ENCODE measurements at places on chromosomes 7 and 10.

DNA sequence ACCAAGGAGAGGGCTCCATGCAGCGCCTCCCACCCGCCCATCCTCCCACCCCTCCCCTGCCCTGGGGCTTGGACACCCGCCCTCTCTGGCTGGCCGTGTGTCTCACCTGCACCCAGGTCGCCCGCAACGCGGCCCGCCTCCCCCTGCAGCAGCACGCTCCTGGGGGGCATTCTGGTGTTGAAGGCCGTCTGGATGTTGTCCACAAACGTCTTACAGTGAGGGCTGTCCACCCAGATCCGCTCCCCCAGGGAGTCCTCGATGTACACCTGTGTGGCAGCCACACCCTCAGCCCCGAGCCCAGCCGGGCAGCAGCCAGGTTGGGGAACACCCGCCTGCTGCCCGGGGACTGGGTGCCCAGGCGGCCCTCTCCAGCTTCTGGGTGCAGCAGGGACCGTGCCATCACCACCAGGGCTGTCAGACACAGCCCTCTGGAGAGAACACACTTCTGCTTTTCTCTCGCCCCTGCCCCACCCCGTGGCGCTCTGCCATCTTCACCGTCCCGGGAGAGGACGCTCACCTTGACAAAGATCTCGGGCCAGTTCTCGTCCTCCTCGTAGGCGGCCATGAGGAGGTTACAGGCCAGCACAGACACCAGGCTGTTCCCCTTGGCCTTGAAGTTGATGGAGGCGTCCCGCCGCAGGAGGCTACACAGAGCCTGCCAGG, 4.7 kb downstream of the INTS1 start:
- DNase-seq: no peak

- DNase-seq: peak; percentile 49
These were observed 75.7 kb downstream of the IMMP2L start for GRCh38 chr7:111486472-111487142.

DNA sequence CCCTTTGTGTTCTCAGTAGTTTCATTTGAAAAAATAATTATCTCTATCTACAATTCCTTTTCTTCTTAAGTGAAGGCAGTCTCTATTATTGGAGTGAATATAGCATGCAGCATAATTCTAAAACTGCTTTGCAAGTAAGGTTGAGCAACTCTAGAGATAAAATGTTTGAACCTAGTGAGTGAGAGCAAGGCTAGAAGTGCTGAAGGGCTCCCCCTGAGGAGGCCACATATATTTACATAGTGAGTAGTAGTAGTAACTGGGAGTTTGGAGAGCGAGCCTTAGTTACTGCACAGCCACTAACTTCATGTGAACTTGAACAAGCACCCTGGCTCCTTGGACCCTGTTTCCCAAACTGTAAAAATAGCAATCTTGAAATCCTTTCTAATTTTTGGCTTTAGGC, 141.5 kb upstream of the DKK1 start:
- no peak for DNase-seq

DNA sequence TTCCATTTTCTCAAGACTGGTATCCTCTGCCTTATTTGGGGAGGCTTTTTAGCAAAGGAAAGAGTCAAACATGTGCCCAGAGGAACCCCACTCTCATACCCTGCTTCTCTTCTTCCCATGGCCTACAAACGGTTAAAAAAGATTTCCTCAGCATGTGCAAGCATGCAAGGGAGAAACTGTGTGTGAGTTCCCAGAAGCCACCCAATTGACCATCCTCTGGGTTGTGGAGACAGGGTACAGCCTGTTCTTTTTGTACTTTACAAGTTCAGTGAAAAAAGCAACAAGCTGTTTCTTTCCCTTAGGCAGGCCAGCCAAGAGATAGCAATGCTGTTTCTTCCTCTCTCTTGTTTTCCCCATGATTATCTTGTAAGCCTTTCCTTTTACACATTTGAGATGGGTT, 68.8 kb upstream of the MTPN start:
- DNase-seq: no peak

GRCh38 chr10:30576641-30577040, 52.9 kb downstream of the LYZL2 start:
- DNase-seq: no peak

DNA sequence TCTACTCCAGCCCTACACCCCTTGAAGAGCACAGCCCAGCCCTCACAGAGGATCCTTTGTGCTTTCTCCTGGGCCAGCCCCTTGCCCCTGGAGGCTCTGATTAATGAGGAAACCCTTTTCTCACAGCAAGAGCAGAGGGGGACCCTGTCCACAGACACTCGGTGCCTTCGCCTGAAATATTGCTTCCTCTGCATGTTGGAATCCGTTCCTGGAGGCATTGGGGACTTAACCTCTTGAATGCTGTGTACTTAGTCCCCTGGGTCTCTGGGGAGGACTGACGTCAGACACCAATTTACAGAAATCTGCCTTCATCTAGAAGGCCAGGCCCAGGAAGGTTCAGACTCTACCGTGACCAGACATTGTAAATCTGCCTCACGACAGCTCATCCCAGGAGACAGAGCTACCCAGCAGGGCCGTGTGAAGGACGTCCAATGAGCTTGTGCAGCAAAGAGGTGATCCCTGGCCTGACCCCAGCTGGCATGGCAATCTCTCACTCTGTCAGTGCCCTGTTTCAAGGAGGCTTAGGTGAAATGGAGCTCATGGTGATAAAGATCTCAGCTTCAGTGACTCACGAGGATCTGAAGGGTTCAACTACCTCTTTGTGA, 8.1 kb upstream of the TMEM72 start:
- no peak for DNase-seq

DNA sequence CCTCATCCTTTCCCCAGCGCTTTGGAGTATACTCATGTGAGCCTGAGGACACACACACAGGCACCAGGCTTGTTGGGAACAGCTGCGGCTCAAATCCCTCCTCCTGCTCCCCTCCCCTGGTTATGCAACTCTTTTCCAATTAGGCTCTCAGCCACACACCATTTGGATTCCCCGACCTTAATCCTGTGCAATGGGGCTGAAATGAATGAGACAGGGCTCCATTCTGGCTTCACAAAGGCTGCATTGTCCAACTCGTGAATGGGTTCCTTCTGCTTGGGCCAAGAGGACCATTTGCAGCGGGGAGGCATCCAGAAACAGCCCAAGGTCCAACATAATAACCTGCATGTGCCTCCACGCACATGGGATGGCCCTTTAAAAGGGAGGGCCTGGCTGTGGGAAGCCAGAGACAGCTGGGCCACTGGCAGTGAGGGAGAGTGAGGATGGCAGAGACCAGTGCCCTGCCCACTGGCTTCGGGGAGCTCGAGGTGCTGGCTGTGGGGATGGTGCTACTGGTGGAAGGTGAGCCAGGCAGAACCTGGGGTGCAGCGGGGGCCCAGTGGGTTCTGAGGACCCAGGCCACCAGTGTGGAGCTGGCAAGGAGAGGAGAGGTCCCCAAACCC, at the start of gene RGR:
Gene RGR (plus strand): TSS at position 403 of the 620 bp plus-strand sequence. CDS start 38 bp downstream, at position 441.
- no peak for DNase-seq

GRCh38 chr10:78306358-78306757, 272.7 kb downstream of the RPS24 start:
- no peak for DNase-seq

GRCh38 chr10:131198401-131198800, 113.1 kb downstream of the TCERG1L start:
- DNase-seq: no peak

GRCh38 chr7:16926283-16926682, 44.5 kb upstream of the AGR3 start:
- no peak for DNase-seq

- no peak for DNase-seq
These were observed 13.6 kb downstream of the BMPR1A start for GRCh38 chr10:86769991-86770390.

GRCh38 chr10:43846187-43846680, 197.6 kb upstream of the ZNF32 start:
- DNase-seq: no peak

- no peak for DNase-seq
These were observed 139.1 kb downstream of the CCDC3 start for GRCh38 chr10:12862459-12862858.

DNA sequence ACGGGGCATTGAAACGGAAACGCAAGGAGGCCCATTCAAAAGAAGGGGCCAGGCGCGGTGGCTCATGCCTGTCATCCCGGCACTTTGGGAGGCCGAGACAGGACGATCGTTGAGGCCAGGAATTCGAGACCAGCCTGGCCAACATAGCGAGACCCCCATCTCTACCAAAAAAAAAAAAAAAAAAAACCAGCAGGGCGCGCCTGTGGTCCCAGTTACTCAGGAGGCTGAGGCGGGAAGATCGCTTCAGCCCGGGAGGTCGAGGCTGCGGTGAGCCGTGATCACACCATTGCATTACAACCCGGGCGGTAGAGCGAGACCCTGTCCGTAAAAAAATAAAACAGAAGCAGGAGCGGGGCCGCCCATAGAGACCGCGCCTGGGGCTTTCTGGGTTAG, 396 bp downstream of the PSMG3 start:
- DNase-seq: no peak
